ENCODE measurements at places on chromosomes 12 and 14.
A peak's percentile ranks its signal among the peaks of the same experiment; 100 is the strongest.

- no peak for DNase-seq
- no peak overlapping the region for H3K27ac ChIP-seq
- H3K4me1 ChIP-seq, result no peaks in the 10 kb centered on the region
- no peak overlapping the region for H3K4me3 ChIP-seq
- H3K36me3 ChIP-seq, result no peaks in the 10 kb centered on the region
Observed at GRCh38 chr12:67073336-67073735, 195.8 kb upstream of the CAND1 start.

GRCh38 chr12:84056-84455 lies 17.5 kb downstream of the IQSEC3 start:
- no peaks in the 10 kb centered on the region for H3K27me3 ChIP-seq
- H3K4me3 ChIP-seq, result no peak overlapping the region
- H3K4me1 ChIP-seq, result peaks cover 4% of the 10 kb centered on the region
- no peaks in the 10 kb centered on the region for H3K36me3 ChIP-seq
- peak; percentile 20 for DNase-seq

DNA sequence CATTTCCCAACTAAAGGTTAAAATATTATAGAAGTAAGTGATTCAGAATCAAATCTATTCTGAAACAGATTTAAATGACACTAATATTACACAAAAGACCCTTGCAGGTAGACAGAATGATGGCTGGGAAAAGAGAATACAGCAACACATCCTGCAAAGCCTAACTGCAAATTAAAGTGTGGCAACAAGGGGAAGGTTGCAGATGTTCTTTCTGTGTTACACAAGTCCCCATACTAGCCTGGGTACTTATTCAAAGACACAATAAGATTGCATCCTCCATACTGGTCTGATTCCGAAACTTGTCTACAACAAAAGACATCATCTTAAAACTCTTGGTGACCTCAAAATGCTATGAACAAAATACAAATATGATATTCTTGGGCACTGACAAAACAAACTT lies 50.5 kb downstream of the R3HDM2 start:
- DNase-seq, result no peak
- H3K36me3 ChIP-seq, result 0 out of 2 replicates have a peak, but pooled peaks cover 9% of the 10 kb centered on the region
- H3K4me1 ChIP-seq, result no peaks in the 10 kb centered on the region
- H3K27ac ChIP-seq, result no peak overlapping the region
- H3K4me3 ChIP-seq, result no peak overlapping the region
- no peaks in the 10 kb centered on the region for H3K27me3 ChIP-seq

- no peaks in the 10 kb centered on the region for H3K27me3 ChIP-seq
- no peaks in the 10 kb centered on the region for H3K36me3 ChIP-seq
- no peak overlapping the region for H3K4me3 ChIP-seq
- H3K4me1 ChIP-seq, result no peaks in the 10 kb centered on the region
- no peak overlapping the region for H3K27ac ChIP-seq
Observed at GRCh38 chr12:16526693-16527092, 79.3 kb downstream of the LMO3 start.

GRCh38 chr12:124861492-124861891 lies 2.2 kb downstream of the SCARB1 start:
- no peaks in the 10 kb centered on the region for H3K27me3 ChIP-seq
- H3K27ac ChIP-seq, result no peak overlapping the region
- no peak overlapping the region for H3K4me3 ChIP-seq

DNA sequence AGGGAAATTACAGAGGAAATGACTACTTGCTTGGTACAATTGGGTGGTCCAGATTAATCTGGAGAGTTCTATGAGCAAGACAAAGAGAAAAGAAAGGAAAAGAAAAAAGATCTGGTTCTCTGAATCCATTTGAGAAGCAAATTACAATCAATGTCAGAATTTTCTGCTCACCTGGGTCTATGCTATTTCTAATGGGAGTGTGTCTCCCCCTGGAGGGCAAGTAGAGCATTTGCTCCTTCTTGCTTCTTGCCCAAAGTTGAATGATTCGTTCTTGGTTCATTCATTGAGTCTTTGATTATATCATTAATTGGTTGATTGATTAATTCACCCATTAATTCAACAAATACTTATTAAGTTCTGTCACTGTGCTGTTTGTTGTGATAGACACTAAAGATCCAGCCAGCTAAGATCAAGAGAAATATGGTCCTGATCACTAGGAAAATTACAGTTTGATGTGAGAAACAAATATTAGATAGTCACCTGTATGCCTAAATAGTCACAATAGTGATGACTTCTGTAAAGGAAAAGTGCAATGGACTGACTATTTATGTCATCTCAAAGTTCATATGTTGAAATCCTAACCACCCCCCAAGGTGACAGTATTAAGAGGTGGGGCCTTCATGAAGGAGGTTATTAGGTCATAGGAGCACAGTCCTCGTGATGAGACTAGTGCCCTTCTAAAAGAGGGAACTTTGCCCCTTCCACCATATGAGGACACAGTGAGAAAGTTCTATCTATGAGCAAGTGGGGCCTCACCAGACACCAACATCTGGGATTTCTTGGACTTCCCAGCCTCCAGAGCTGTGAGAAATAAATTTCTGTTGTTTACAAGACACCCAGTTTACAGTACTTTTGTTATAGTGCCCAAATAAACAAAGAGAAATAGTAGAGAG lies 8.0 kb upstream of the ASB8 start:
- H3K4me1 ChIP-seq, result no peaks in the 10 kb centered on the region
- DNase-seq, result no peak
- no peaks in the 10 kb centered on the region for H3K36me3 ChIP-seq

DNA sequence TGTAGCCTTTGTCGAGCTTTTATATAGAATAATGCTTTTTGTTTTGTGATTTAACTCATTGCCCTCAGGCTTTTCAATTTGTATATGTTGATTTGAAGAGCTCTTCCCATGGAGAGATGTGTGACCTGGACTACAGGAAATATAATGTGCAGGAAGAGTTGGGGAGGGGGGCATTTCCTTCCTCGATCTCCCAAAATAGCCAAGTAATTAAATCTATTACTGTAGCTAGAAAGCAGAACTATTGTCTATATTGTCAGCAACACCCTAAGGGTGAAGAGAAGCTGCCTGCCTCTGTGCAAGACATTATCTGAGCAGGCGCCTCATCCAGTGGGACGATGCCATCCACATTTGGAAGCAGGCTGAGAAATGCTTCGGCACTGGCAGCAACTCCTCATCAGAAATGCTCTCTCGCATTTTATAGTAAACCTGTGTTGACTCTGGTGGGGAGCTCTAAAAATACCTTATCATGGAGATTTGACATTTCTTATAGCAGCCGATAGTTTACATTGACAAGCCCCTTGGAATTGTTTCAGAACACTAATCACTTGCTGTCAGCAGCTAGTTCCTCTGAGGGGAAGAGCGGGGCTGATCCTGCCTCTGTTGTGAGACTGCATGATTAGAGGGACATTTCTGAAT lies 392.5 kb upstream of the RGS6 start:
- H3K4me3 ChIP-seq, result no peak overlapping the region
- no peaks in the 10 kb centered on the region for H3K27me3 ChIP-seq
- H3K36me3 ChIP-seq, result no peaks in the 10 kb centered on the region
- peaks cover 3% of the 10 kb centered on the region for H3K4me1 ChIP-seq

GRCh38 chr14:100054316-100055075 lies 10.7 kb upstream of the EVL start:
- H3K27me3 ChIP-seq, result no peaks in the 10 kb centered on the region
- no peak for DNase-seq
- no peaks in the 10 kb centered on the region for H3K4me1 ChIP-seq
- H3K4me3 ChIP-seq, result no peak overlapping the region
- H3K27ac ChIP-seq, result no peak overlapping the region
- no peaks in the 10 kb centered on the region for H3K36me3 ChIP-seq

DNA sequence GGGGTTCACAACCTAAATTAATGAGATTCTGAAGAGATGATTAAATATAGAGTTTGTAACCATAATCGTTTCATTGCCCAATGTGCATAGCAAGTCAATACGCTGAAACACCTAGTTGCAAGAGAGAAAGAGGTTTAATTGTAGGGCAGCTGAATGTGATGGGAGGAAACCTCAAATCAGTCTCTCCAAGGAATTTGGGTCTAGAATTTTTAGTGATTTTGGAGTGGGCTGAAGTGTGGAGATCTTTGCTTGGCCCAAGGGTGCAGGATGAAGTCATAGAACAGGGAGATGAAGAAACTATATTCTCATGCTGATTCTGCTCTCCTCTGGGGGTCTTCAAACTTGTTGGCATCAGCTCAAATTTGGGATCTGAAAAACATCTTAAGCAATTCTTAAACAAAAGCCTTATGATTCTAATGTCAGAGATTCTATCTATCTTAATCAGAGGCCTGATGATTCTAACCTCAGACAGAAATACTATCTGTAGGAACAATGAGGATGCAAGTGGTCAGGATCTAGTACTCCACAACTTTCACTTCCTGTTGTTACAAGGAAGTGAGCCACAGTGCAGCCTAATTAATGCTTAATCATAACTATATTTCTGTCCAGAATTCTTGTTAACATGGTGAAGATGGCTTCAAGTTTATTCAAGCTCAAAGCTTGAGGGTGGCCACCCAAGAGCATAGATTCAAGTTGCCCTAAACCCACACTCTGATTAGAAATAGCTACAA lies 80.2 kb upstream of the FUT8 start:
- peaks cover 35% of the 10 kb centered on the region for H3K27me3 ChIP-seq
- no peak for DNase-seq
- H3K4me1 ChIP-seq, result peaks cover 6% of the 10 kb centered on the region
- no peak overlapping the region for H3K4me3 ChIP-seq
- H3K27ac ChIP-seq, result no peak overlapping the region

DNA sequence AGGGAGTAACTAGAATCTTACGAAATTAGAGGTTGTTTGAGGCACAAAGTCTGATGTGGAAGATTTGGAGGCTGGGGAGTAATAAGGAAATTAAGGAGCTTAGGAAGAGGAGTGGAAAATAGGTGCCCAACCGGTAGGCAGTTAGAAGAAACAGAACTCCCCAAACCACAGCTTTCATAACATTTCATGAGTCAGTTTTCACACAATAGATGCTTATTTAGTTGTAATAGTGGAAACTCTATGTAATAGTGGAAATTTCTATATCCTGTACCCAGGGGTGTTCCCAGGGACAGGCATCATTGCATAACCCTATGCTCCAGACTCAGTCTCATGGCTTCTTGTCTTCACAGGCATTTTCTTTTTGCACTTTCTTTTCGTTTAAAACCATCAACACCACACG lies 8.3 kb downstream of the C3AR1 start:
- H3K4me1 ChIP-seq, result no peaks in the 10 kb centered on the region
- no peaks in the 10 kb centered on the region for H3K36me3 ChIP-seq
- H3K4me3 ChIP-seq, result no peak overlapping the region
- no peaks in the 10 kb centered on the region for H3K27me3 ChIP-seq
- DNase-seq, result no peak

DNA sequence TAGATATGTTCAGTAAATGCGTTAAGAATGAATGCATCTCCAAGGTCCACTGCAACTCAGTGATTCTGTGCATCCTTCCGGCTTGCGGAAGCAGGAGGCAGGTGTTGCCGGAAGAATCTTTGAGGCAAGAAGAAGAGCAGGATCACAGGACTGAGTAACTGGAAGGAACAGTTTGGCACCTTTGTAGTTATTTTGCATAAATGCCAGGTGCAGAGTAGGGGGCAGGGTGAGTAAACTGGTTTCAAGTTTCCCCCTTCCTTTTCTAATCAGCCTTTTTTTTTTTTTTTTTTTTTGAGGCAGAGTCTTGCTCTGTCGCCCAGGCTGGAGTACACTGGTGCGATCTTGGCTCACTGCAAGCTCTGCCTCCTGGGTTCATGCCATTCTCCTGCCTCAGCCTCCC lies 22.3 kb downstream of the DYRK4 start:
- H3K27me3 ChIP-seq, result no peaks in the 10 kb centered on the region
- no peak for DNase-seq
- H3K36me3 ChIP-seq, result no peaks in the 10 kb centered on the region
- no peak overlapping the region for H3K27ac ChIP-seq

DNA sequence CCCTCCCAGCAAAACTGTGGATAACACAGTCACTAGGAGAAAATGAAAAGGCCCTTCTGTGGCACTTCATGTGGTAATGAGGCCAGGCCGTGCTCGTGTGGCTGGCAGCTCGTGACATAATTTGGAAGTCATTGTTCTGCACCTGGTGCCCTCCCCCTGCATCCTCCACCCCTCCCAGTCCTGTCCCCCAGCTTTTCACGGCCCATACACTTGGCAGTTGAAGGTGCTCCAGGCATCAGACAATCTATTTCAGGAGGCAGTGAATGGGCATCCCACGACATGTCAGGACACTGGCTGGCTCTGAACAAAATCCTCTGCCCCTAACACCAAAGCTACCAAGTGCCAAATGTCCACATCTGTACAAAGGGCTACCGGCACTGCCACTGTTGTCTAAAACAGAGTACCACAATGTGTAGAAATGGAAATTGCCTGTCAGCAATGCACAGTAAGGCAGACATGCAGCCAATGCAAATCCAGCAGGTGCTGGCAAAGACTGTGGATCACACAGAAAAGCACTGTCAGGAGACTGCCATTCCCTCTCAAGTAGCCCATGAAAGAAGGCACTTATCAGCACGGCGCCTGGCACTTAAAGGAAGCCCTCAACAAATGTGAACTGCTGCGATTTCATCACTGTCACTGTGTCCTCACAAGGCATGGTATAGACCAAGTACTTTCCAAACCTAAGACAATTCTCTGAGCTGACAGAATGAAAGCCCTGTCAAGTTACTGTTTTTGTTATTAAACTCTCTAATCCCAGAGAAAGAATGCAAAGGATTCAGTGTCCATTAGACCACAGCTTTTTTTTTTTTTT lies 39.1 kb downstream of the CORO1C start:
- peaks cover 9% of the 10 kb centered on the region for H3K4me1 ChIP-seq
- peaks cover 11% of the 10 kb centered on the region for H3K36me3 ChIP-seq
- peak overlapping the region; percentile 1 for H3K4me3 ChIP-seq
- peak overlapping the region; percentile 27 for H3K27ac ChIP-seq
- H3K27me3 ChIP-seq, result no peaks in the 10 kb centered on the region

- H3K4me3 ChIP-seq, result no peak overlapping the region
- no peak overlapping the region for H3K27ac ChIP-seq
- H3K36me3 ChIP-seq, result no peaks in the 10 kb centered on the region
Observed at GRCh38 chr12:53338017-53338416, 1.9 kb upstream of the SP7 start.

DNA sequence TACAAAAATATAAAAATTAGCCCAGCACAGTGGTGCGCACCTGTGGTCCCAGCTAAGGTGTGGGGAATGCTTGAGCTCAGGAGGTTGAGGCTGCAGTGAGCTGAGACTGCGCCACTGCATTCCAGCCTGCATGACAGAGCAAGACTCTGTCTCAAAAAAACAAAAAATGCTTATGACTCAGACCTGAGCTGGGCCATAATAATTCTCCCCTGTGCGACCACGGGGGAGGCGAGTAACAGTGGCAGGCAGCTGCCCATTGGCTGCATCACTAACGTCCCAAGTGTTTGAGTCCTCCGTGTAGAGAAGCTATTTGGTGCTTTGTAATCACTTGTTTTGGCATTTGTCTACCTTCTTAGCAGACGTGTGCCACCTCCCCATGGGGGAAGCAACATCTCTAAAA lies 24.9 kb downstream of the PSMC1 start:
- no peaks in the 10 kb centered on the region for H3K4me1 ChIP-seq
- H3K4me3 ChIP-seq, result no peak overlapping the region
- peaks cover 19% of the 10 kb centered on the region for H3K36me3 ChIP-seq
- no peaks in the 10 kb centered on the region for H3K27me3 ChIP-seq

GRCh38 chr12:94553875-94554274 lies 94.2 kb upstream of the CEP83 start:
- no peaks in the 10 kb centered on the region for H3K36me3 ChIP-seq
- no peaks in the 10 kb centered on the region for H3K4me1 ChIP-seq
- H3K4me3 ChIP-seq, result no peak overlapping the region
- DNase-seq, result peak; percentile 23

Measured in H9 (cell line).